Osteocyte (in vitro differentiated cells): ENCODE measurements at places on chromosomes 12 and 14. TPM values are rescaled to one million over a fixed set of nuclear protein-coding genes. Genes with fewer than 3 reads are reported as not detected.

Gene FAM181A
- not detected in 2 replicates for total RNA-seq

Gene STAC3
- total RNA-seq = 1.8 and 2.4 TPM in 2 replicates

Gene KRT6A
- total RNA-seq = not detected in 2 replicates

Gene SERPINA9
- not detected in 2 replicates for total RNA-seq

Gene PRPH
- total RNA-seq = not detected in 2 replicates

Gene DICER1
- total RNA-seq = 51.7 and 55.9 TPM in 2 replicates

Gene TMPO
- 53.8 and 59.3 TPM in 2 replicates for total RNA-seq

Gene SRRM4
- not detected in 2 replicates for total RNA-seq

Gene CD163L1
- total RNA-seq = 1.8 TPM in 2 replicates

Gene CEBPE
- total RNA-seq = not detected in 2 replicates

Gene SYNDIG1L
- total RNA-seq = 0.26 TPM in 1 of 2 replicates, not detected in the other

Gene SNRPF
- 15.7 and 18.1 TPM in 2 replicates for total RNA-seq

Gene MIP
- not detected in 2 replicates for total RNA-seq

Gene KLHL33
- 0.05 and 0.08 TPM in 2 replicates for total RNA-seq

Gene RD3L
- not detected in 2 replicates for total RNA-seq

Gene MTERF2
- total RNA-seq = 12.1 and 12.5 TPM in 2 replicates

Gene KRT74
- total RNA-seq = not detected in 2 replicates
